ENCODE measurements at places on chromosomes 1 and 21. TPM values are rescaled to one million over a fixed set of nuclear protein-coding genes. Genes with fewer than 3 reads are reported as not detected.

The ANGEL2 gene
- total RNA-seq: 104 TPM

The NPHS2 gene
- not detected for total RNA-seq

DNA sequence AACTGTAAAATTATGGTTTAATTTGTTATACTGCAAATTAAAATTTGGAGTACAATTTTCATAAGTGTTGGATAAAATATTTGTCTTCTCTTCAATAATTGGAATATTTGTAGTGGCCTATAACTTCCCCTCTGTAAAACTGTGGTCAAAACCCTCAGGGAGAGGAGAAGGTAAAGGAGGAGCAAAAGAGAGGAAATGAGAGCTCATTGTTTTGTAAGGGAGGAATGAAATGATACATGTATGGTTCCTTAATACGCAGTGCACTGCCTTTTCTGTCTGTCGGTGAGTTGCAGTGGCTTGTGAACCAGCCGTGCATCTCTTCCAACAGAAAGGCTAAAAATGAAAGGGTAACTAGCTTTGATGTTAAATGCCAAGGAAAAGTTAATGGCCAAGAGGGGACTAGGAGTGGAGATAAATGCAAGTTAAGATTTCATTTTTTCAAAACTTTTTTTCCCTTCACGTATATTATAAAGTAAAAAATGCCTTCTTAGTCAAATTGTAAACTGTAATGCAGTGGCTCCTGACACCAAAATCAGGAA is 26.4 kb downstream of the LRRC8D start:
- DNase-seq: no peak

GRCh38 chr1:226657895-226658545 is 81.1 kb downstream of the ITPKB start:
- no peak for DNase-seq

GRCh38 chr1:11690397-11691301 is 861 bp upstream of the DRAXIN start:
- DNase-seq: no peak

Measured in urinary bladder (tissue), 4 donors.